ENCODE measurements at places on chromosomes 2 and 18.

DNA sequence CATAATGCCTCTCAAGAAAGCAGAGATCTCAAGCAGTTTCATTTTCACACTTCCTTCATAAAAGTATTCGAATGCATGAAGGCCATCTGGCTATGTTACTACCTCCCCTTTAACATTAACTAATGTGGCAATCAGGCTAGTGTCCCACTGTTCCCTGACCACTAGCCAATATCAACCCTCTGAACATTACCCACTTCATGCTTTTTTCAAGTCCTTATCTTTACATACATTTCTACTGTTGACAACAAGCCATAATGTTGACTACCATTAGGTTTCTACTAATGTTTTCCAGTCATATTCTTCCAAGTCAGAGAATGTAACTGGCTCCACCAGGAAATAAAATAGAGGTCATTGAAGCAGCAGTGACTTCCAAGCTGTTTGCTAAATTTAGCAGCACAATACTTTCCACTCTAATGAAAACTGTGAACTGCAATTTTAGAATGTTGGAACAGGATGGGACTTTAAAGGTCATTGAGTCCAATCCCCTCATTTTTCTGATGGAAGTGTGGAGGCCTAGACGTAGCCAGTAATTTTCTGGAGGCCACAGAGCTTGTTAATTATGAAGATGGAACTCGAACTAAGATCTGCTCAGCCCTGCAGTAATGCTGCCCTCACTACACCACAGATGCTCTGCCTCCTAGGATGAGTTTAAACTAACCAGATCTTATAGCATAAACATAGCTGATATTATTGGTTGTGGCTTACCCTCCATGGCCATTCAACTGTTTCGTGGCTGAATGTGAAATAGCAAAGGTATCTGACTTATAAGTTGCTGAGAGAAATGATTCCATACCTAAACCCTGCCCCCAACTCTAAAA, 630 bp upstream of the PPP1R1C start:
- no peak for DNase-seq

DNA sequence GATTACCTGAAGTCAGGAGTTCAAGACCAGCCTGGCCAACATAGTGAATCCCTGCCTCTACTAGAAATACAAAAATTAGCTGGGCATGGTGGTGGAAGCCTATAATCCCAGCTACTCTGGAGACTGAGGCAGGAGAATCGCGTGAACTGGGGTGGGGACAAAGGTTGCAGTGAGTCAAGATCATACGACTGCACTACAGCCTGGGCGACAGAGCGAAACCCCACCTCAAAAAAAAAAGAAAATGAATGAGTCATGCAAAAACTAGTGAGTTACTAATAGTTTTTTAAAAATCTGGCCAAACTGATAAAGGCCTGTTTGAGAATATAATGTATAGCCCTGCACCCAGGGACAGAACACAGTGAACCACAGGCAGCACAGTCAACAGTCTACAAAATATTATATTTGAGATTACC, 17.5 kb downstream of the AFG3L2 start:
- no peak for DNase-seq

GRCh38 chr2:216055680-216056079, 25.9 kb downstream of the PECR start:
- no peak for DNase-seq

DNA sequence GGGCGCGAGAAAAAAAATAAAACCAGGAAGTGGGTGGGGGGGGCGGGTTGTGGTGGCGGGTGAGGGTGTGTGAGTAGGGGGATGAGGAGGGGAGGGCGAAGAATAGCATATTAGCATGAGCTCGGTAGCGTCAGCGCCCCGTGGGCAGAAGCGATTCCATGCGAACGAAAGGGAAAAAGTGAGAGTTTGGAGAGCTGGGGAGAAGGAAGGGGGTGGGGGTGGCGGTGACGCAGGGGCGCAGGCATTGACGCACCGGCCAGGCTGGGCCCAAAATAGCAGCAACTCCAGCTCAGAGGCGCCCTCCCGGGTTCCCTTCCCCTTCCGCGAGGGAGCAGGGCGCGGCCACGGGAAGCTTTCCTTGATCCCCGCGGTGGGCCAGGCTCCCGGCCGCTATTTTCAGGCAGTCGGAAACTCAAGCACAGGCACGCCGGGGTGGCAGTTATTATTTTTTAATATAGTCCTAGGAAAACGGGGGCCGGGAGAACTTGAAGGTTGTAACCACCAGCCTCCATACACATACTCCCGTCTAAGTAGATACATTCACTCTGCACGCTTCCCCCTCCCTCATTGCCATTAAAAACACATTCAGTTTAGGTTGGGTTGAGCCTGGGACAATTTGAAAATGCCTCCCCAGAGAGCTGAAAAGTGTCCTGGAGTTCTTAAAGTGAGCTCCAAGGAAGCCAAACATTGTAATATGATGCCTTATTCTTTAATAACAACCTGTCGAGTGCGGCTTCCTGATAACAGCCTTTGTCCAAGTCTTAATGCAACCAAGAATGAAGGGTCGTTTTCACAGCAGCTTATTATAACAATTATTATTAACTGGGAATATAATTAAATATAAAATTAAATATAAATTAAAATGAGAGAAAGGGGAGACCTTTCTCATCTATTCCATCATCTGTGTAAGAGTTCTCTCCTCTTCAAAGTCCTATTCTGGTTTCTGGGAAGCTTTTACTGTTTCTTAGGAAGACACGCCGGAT, 2.3 kb upstream of the NR4A2 start:
- peak; percentile 91 for DNase-seq

DNA sequence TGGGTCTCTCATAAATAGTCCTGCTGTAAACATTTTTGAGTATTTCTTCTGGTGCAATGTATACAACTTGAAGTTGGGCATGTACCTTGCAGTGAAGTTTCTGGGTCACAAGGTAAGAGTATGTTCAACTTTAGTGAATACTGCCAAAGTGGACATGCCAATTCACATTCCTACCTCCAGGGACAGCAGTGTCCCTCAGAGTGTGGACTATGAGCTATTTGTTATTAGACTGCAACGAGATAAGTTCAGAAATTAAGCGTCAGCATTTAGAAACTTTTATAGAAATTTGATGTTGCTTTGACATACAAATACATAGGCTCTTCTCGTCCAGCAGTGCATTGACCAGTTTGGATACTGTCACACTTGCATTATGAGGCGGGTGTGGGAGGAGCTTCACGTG, 7.2 kb upstream of the ACKR3 start:
- DNase-seq: no peak

All from activated T-cell treated with anti-CD3 and anti-CD28 coated beads for 4 hours (primary cell).